ENCODE measurements at places on chromosomes 7 and 10.

- DNase-seq = no peak
These were observed 534.8 kb downstream of the AUTS2 start for GRCh38 chr7:70132852-70133690.

GRCh38 chr10:45371560-45371959, 2.5 kb upstream of the ALOX5 start:
- no peak for DNase-seq

- no peak for DNase-seq
These were observed 13.1 kb downstream of the FZD9 start for GRCh38 chr7:73446682-73447081.

GRCh38 chr10:1938317-1938716, 201.0 kb upstream of the ADARB2 start:
- DNase-seq = no peak

- DNase-seq = no peak
These were observed 55.5 kb upstream of the SLC35G1 start for GRCh38 chr10:93838278-93838677.

- no peak for DNase-seq
These were observed 12.9 kb upstream of the ITGB1 start for GRCh38 chr10:32970910-32971309.

GRCh38 chr7:152365982-152366603, 69.7 kb downstream of the KMT2C start:
- DNase-seq = no peak

GRCh38 chr10:29736366-29737073, 101.7 kb upstream of the SVIL start:
- peak; percentile 90 for DNase-seq

DNA sequence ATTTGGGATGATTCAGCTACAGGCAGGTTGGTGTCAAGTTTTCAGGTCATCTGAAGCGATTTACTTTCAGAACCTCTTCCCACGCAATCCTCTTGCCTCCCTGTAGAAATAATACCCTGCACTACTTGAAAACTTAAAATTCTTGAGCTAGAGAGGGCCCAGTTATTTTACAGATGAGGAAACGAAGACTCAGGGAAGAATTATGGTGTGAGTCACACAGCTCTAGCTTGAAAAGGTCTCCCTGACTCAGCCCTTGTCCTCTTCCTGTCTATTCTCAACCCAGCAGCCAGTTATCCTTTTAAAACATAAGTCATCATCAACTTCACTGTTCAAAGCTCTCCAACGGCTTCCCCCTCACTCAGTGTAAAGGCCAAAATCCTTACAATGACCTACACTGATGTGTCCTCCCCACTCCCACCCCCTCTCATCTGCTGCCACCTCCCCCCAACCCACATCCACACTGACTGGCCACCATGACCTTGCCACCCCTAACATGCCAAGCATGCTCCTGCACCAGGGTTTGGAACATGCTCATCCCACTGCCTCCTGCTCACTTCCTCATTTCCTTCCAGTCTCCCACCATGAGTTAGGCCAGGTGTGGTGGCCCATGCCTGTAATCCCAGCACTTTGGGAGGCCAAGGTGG, 3.4 kb downstream of the DNMBP start:
- no peak for DNase-seq

DNA sequence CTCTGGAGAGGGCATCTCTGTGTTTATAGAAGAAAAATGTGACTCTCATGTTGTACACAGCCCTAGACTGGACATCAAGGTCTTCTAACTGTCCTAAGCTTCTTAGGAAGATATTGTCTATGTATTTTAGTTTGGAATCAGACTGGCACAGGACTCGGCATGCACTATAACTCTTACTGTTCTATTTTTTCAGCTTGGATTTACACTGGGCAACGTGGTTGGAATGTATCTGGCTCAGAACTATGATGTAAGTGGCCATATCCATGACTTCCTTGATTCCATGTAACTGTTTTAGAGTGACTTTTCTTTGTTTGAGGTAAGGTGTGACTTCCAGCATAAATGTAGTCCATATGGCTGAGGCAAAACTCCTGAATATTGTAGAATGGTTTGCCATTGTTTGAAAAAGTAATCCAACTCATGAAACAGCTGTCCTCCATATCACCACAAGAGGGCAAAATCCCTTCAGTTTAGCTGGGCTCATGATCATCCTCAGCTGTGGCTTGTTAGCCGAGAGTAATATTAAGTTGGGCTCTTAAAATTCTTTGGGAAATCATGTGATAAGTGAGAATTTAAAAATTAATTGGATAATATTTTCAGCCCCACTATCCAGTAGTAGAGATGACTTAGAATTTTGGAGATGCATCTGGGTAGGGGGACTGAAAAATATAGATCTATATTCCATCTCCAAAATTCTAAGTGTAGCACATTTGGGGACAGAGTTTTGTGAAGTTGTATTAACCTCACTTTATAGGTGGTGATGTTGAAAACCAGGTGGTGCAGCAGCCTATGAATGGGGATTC, 10.4 kb downstream of the STMP1 start:
- peak; percentile 31 for DNase-seq

GRCh38 chr7:70356085-70356786, 758.0 kb downstream of the AUTS2 start:
- no peak for DNase-seq

DNA sequence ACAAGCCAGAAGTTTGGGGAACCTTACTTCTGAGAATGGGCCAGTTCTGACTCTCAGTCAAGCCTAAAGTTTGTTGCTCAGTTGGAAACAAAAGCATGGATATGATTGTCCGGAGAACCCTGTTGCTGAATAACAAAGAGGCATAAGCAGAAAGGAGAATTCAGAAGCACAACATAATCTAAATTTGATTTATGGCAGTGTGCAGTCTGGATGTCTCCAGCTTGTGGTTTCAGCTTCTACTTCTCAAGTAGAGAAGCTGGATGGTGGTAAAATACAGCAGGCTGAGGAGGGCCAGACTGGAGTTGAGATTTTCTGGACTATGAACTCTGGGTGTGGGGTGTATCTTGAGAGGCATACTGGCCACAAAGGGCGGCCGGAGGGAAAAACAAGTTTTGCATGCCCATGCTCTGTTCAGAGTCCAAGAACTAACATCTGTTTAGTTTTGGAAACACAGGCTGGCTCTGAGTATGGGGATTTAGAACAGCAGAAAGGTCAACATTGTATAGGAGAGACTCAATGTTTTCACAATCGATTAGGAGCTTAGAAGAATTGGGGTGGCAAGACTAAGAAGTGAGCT, 592.9 kb downstream of the CNTNAP2 start:
- DNase-seq = no peak

DNA sequence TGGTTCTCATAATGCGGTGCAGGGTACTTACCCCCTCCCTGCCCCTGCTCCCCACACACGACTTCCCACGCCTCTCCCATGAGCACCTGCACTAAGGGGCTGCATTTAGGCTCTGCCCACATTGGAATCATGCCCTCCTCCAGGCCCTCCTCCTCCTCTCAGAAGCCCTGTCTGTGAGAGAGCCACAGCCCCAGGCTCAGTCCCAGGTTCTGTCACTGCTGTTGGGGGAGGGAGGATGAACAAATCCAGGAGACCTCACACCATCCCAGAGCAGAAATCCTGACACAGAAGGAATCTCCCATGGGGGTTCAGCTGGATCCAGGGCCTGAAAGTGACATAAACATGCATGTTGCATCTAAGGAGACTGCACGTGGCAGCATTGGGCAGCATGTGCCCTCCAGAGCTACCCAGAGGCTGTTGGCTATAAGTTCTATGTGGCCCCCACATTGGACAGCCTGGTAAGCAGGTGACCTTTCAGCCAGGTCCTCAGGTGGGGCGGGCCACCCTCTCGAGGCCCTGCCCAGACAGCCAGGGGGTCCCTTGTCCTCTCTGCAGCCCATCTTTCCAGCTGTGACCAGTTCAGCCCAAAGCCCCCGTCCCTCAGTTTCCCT, 1.6 kb upstream of the PILRA start:
- no peak for DNase-seq

GRCh38 chr10:77392851-77393250, 244.8 kb downstream of the KCNMA1 start:
- peak; percentile 84 for DNase-seq

DNA sequence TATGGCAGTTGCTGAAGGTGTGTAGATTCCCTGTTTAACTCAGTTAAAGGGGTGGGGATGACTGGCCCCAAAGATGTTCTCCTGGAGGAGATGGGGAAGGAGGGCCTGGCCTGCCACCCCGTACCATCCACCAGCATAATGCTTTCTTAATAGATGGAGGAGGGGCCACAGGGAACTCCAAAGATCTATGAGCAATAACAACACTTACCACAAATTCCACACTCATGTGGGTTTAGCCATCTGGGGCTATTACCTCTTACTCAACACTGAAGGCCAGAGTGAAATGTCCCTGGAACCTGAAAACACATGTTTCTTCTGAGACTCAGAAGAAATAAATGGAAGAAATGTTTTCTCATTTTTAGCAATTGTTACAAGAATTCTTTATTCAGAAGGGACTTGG, 259.0 kb downstream of the CXCL12 start:
- DNase-seq = peak; percentile 44

- DNase-seq = no peak
These were observed 1641.3 kb upstream of the LRRTM3 start for GRCh38 chr10:65284495-65285041.

DNA sequence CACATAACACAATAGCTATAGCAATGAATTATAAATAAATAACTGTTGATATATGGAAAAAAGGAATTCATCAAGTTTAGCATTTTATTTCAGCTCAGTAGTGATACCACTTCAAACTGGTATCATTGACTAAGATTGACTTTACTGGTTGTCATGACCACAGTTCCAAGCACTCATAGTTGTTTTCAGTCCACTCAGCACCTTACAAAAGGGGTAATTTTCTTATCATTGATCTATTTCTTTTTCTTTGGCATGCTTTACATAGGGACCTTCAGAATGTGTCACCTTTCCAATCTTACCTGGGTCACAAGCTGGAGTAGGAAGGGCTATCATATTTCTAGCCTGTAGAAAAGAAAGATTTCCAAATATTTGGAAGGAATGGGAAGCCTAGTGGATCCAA, 275.5 kb upstream of the TMEM229A start:
- no peak for DNase-seq

GRCh38 chr7:120996988-120997345, 8.5 kb downstream of the CPED1 start:
- DNase-seq = no peak

- no peak for DNase-seq
These were observed 620.0 kb downstream of the SH2D4B start for GRCh38 chr10:81157681-81158080.

DNA sequence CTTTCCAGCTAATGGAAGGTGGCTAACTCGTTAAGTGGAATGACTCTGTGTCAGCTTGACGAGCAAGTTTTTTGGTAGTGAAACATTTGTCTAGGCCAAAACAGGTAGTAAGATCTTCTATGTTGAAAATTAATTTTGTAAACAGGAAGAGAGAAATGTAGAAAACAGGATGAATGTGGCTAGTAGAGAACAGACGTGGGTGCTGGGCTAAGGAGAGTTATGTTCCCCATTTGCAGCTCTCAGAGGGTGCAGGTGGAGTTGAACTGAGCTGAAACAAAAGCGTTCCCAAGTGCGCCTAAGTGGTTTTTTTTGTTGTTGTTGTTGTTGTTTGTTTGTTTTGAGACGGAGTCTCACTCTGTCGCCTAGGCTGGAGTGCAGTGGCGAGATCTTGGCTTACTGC, 59.5 kb upstream of the SRPK2 start:
- no peak for DNase-seq

DNA sequence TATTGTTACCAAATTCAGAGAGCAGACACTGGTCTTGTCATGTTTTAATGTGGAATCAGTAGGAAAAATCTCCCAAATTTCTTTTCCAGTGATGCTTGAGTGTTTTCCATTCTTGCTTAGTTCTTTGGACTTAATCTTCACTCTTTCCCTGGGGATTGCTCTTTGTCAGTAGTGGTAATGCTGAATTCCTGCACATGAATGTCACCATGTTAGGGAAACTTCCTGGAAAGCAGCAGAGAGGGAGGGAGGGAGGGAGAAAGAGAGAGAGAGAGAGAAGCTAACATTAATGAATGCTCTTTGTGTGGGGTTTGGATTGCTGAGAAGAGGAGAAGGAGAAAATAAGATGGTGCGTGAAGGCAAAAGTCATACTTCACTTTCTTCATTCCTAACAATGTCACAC, 295.3 kb upstream of the COBL start:
- no peak for DNase-seq
